ENCODE measurements at places on chromosomes 4 and X. TPM values are rescaled to one million over a fixed set of nuclear protein-coding genes. Genes with fewer than 3 reads are reported as not detected.

GRCh38 chr4:36332782-36333131 lies 51.3 kb downstream of the DTHD1 start:
- H3K27me3 ChIP-seq: no peaks in the 10 kb centered on the region
- no peak for DNase-seq
- H3K27ac ChIP-seq: no peak overlapping the region
- H3K36me3 ChIP-seq: no peaks in the 10 kb centered on the region
- no peak overlapping the region for H3K4me3 ChIP-seq
- no peaks in the 10 kb centered on the region for H3K4me1 ChIP-seq

DNA sequence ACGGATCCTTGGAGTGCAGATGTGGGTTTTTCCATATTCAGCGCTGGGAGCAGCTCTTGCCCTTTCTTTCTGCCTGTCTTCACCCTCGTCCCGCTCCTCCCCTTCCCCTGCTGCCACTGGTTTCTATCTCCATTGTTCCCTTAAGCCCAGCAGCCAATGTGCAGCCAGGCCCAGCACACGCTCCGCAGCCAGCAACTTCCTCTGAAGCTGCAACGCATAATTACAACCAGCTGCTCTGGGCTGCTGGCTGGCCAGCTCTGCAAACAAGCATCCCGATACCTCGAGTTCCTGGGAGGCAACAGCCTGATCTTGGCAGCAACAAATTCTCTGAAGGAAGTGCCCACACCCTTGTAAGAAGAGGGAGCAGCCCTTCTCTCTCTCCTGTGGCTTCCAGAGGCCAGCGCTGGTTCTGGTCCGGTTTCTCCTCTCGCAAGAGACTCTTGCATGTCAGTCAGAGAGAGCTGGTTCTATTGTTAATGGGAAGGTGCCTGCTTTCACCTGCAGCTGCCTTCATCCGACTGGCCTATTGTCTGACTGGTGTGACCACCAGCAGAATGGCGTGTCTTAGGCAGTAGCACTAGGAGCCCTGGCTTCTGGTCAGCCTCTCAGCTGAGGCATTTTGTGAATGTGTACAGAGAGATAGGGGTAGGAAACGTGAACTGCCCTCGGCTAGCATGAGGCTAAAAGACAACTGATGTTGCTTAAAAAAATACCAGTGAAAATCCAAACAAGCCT lies 83.8 kb upstream of the MAML3 start:
- peak; percentile 91 for DNase-seq
- H3K36me3 ChIP-seq: no peaks in the 10 kb centered on the region
- peaks cover 25% of the 10 kb centered on the region for H3K4me1 ChIP-seq
- H3K27ac ChIP-seq: peak overlapping the region; percentile 97
- no peak overlapping the region for H3K4me3 ChIP-seq
- no peaks in the 10 kb centered on the region for H3K27me3 ChIP-seq

DNA sequence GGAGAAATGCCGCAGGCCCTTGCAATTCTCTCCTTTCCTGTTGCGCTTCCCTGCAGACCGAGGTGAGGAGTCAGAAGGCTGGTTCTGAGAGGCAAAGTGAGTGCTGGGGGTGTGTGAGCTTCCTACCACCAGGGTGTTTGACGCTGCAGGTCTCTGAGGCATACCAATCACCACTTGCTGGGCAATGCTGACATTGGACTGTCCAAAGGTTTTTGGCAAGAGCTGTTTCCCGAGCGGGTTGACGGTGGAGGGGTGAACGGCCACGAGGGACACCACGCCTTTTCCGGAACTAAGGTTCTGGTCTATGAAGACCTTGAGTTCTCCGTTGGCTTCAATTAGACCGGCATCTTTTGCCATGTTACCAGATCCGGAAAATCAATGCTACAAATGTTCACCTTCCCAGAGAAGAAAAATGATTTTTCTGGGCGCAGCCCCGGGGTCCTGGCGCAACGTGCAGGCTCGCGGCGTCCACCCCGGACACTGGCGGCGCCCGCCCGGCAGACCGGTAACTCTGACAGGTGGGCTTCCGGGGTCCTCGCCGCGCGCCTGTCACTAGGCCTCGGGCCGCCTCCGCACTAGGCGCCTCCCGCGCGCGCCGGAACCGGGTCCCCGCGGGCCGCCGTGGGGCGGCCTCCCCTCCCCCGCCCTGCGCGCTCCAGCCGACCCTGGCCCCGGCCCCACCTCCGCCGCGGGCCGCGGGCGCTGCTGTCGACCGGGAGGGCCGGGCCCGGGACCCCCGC lies 44.9 kb upstream of the FAM47C start:
- peak; percentile 58 for DNase-seq
- no peaks in the 10 kb centered on the region for H3K36me3 ChIP-seq
- no peaks in the 10 kb centered on the region for H3K4me1 ChIP-seq
- no peak overlapping the region for H3K27ac ChIP-seq
- H3K4me3 ChIP-seq: peak overlapping the region; percentile 66
- H3K27me3 ChIP-seq: no peaks in the 10 kb centered on the region

- H3K27me3 ChIP-seq: peaks cover 26% of the 10 kb centered on the region
- H3K36me3 ChIP-seq: no peaks in the 10 kb centered on the region
- peak overlapping the region; percentile 95 for H3K4me3 ChIP-seq
- DNase-seq: peak; percentile 96
- peaks cover 11% of the 10 kb centered on the region for H3K4me1 ChIP-seq
Observed at GRCh38 chr4:52051615-52052474, 741 bp downstream of the SPATA18 start.

DNA sequence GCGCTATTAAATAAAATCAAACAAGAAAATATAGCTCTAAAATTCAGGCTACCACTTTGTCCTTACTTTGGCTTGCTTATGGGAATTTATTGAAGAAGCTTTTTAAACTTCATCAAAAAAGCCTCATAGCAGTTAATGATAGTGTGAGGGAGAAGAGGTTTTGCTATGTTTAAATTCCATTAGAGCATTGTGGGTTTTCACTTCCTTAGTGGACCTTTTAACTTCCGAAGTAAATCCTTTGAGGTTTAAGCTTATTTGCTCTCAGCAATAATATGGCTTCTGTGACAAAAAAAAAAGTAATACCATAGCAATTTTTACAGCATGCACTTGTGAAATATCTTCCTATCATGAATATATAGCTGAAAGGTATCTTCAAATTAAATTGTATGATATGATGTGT lies 120.2 kb upstream of the NDST4 start:
- H3K4me3 ChIP-seq: no peak overlapping the region
- DNase-seq: no peak
- H3K27me3 ChIP-seq: no peaks in the 10 kb centered on the region
- no peaks in the 10 kb centered on the region for H3K36me3 ChIP-seq
- H3K27ac ChIP-seq: no peak overlapping the region

DNA sequence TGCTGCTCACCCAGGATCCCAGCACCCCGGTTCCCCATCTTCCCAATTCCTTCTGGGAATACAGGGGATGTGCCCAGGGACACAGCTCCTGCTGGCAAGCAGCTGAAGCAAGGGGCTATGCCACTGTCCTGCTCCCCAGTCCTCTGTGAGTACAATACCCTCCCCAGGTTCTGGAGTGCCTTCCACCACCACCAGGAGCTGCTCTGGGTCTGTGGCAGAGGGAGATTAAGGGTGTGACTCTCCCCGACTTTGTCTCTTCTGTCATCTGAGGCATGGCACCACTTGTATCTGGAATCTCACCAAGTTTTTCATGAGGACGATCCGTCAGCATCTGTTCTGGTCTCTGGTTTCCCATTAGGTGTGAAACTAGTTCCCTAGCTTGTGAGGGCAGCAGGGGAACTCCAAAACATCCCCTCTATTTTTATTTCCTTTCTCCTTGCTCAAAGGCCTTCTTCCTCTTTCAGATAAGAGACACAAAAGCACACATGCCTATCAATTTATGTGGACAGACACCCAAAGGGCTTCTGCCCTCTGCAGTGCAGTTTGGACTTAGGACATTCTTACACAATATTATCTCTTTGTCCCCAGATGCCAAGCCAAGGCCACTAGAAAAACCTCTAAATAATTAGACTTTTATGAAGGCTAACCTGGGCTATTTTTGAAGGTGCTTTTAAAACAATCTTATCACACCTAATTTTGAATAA lies 26.8 kb downstream of the MGST2 start:
- peaks cover 88% of the 10 kb centered on the region for H3K36me3 ChIP-seq
- no peak overlapping the region for H3K27ac ChIP-seq
- H3K4me1 ChIP-seq: peaks cover 7% of the 10 kb centered on the region
- no peaks in the 10 kb centered on the region for H3K27me3 ChIP-seq
- peak; percentile 75 for DNase-seq

- no peak overlapping the region for H3K4me3 ChIP-seq
- H3K4me1 ChIP-seq: no peaks in the 10 kb centered on the region
- H3K27ac ChIP-seq: no peak overlapping the region
- DNase-seq: no peak
- peaks cover 48% of the 10 kb centered on the region for H3K36me3 ChIP-seq
- H3K27me3 ChIP-seq: no peaks in the 10 kb centered on the region
Observed at GRCh38 chrX:70038515-70038914, 11.2 kb downstream of the AWAT2 start.

DNA sequence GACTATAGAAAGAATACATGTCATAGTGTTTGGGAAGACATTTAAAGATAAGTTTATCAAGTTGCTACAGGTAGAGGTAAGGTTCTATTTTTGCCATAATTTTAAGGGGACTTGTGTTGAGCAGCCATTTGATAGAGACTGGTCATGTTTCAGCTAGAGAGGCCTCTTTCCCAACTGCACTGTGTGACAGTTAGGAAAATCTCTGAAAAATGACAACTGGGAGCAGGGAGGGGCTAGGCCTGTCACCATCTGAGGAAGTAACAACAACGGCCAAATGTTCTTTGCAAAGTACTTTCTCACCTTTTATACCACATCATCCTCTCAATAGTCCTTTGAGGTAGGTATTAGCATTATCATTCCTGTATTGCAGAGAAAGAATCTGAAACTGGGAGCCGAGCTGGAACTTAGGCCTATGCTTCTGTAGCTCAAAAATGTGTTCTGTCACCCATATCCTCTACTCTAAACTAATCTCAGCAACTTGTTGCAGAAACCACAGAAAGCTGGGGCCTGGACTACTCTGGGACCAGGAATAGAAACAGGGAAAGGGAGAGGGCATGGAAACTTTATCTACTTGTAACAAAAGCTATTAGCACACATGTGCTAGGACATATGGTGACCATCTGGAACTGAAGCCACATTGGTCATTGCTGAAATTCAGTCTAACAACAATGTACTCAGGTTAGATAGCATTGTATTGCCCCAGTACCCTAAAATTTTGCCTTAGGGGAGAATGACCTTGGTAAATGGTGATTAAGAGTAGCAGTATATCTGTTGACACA lies 198.9 kb downstream of the MID1IP1 start:
- DNase-seq: no peak
- no peak overlapping the region for H3K4me3 ChIP-seq
- no peaks in the 10 kb centered on the region for H3K36me3 ChIP-seq
- no peaks in the 10 kb centered on the region for H3K27me3 ChIP-seq

- no peak overlapping the region for H3K4me3 ChIP-seq
- no peaks in the 10 kb centered on the region for H3K27me3 ChIP-seq
- H3K4me1 ChIP-seq: no peaks in the 10 kb centered on the region
- H3K36me3 ChIP-seq: no peaks in the 10 kb centered on the region
Observed at GRCh38 chrX:10702031-10702430, 81.6 kb upstream of the MID1 start.

DNA sequence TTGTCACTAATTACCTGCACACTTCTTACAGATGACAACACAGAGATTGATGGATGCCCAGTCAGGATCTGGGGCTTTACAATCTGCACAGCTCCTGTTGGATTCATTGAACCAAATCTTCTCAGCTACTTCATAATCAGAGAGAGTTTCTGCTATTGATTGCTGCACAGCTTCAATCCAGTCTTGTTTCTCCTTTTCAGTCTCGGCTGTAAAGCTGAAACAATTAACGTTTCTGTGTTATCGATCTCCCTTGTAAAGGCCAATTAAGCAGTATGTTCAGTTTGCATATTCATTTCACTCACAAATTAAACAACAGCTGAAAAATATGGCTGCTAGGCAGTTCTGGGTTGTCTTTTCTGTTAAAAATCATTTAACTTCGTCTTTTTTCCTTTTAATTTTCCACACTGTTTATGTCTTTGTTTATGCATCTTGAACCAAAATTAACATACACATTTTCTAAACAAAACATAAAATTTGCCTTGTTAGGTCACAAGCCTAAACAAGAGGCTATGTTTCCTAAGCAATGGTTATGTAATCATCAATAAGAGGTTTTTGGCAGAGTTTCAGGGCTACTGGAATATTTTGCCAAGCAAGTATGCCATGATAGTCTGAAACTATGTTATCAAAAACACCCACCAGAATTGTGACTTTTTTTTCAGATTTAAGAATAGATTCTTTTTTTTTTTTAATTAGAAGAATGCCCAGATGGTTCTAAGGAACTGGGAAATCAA lies 79.2 kb downstream of the ARAP2 start:
- DNase-seq: no peak
- H3K27me3 ChIP-seq: no peaks in the 10 kb centered on the region
- H3K4me1 ChIP-seq: no peaks in the 10 kb centered on the region
- H3K4me3 ChIP-seq: no peak overlapping the region

DNA sequence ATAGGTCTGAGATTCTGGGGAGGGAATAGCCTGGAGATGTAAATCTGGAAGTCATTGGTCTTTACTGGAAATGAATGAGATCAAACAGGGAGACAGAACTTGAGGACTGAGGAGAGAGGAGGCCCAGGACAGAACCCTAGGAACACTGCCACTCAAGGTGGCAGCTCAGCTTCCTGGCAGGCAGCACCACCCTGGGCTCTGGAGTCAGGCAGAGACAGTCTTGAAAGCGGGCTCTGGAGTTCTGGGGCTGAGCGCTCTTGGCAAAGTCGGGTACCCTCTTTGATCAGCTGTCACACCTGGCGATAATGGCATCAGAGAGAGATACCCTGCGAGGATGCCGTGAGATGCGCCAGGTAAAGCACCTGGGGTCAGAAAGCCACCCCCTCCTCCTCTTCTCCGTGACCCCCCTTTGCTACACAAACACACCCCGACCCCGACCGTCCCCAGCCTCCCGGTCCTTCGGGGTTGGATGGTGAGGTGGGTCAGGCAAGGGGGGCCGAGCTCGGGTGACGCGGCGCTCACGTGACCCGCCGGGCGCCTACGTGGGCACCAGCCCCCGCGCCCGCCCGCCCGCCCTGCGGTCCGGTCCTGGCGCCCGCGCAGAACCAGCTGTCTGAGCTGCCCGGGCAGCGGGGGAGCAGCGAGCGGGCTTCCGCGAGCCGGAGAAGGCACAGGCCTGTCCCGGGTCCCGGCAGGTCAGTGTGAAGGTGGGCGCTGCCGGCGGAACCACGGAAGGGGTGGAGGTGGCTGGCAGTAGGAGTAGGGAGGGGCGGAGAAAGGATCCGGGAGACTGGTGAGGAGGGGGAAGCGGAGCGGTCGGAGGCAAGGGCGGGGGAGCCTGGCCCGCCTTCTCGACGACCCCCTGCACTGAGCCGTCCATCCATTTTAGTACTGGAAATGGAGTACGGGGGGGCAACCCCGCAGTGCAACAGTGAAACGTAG lies at the start of gene TCEAL3:
Gene TCEAL3 (plus strand): TSS at position 600 of the 942 bp plus-strand sequence. CDS start 1,102 bp downstream, outside the sequence.
- peak; percentile 87 for DNase-seq
- no peaks in the 10 kb centered on the region for H3K36me3 ChIP-seq
- peaks cover 17% of the 10 kb centered on the region for H3K27me3 ChIP-seq
- H3K27ac ChIP-seq: no peak within 1 kb of the TSS

GRCh38 chr4:150308824-150309472 lies 230.7 kb downstream of the DCLK2 start:
- no peak overlapping the region for H3K27ac ChIP-seq
- no peak for DNase-seq
- H3K4me3 ChIP-seq: no peak overlapping the region
- H3K27me3 ChIP-seq: no peaks in the 10 kb centered on the region

Gene CCDC149
- total RNA-seq: 5.8 TPM

Gene HSFX3
- total RNA-seq: not detected

Gene TADA2B
- total RNA-seq: 19.0 TPM

Gene IL2RG
- total RNA-seq: not detected

Gene NAP1L3
- total RNA-seq: 20.5 TPM

Gene MAGEB2
- not detected for total RNA-seq

Gene SSX7
- total RNA-seq: not detected

Gene CXCL8
- total RNA-seq: not detected

Gene GLOD5
- not detected for total RNA-seq

Gene SHROOM2
- total RNA-seq: 14.4 TPM

Gene CLDN34
- total RNA-seq: 0.49 TPM

Gene PPBP
- total RNA-seq: not detected

Gene HTT
- total RNA-seq: 109 TPM

Gene PRRG3
- total RNA-seq: 7.0 TPM

All from endodermal cell (in vitro differentiated cells).